NCI-H446 (cell line): ENCODE measurements at places on chromosomes 1 and 21.

GRCh38 chr1:17565461-17566252, 26.2 kb downstream of the ARHGEF10L start:
- DNase-seq, result no peak

- DNase-seq, result no peak
These were observed 48.8 kb upstream of the WASF2 start for GRCh38 chr1:27538793-27539192.

- DNase-seq, result no peak
These were observed 12.3 kb downstream of the RIT1 start for GRCh38 chr1:155898888-155899287.

GRCh38 chr1:23867542-23867894, 572 bp downstream of the FUCA1 start:
- DNase-seq, result no peak

DNA sequence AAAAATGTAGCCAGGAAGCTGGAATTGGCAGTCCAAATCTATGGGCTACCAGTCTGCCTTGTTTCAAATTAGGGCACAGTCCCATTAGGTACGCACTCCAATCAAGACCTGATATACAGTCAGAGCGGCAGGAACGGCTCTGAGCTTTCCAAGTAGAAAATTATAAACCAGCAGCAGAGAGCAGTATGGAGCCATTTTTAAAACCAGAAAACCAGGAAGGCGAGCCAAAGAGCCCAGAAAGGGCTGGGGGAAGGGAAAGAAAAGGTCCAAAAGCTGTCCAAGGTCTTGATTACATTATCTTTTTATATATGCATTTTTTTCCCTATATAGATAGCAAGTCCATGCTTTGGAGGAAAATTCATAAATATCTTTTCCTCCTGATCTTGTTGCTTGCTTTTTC, 719.0 kb downstream of the RWDD3 start:
- peak; percentile 56 for DNase-seq

DNA sequence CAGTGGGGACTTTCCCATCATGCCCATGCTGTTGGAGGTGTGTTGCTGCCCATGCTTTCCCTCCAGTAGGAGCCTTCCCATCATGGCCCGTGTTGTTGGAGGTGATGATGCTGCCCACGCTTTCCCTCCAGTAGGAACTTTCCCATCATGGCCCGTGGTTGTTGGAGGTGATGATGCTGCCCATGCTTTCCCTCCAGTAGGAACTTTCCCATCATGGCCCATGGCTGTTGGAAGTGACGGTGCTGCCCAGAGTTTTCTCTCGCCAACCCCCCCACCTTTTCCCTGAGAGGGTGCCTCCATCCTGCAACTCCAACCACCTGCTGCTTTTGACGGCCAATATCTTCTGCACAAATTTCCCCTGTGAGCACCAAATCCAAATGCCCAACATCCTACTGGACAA, 205.7 kb downstream of the TOMM20 start:
- no peak for DNase-seq

GRCh38 chr1:24505816-24506215, 3.2 kb downstream of the RCAN3 start:
- DNase-seq, result no peak

DNA sequence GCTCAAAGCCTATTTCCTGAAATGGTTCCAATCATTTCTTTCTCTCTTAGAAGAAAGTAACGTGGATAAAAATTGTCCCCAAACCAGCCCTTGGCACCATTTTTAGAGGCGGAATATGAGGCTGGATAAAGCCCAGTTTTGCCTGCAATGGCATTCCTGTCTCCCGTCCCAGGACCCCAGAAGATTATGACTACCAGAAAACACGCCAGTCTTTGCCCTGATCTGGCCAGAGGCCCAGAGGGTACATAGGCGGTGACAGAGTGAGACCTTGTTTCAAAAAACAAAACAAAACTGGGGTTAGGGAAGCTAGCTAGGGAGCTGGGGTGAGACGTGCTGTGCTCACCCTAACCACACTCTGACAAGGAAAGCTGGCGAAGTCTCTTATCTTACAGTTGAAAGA, at the start of gene AADACL4:
Gene AADACL4, plus strand, starts transcription at position 301 of the 400 bp plus-strand sequence. CDS start 462 bp downstream, outside the sequence.
- no peak for DNase-seq

- DNase-seq, result no peak
These were observed 746 bp downstream of the TADA1 start for GRCh38 chr1:166875302-166875733.

DNA sequence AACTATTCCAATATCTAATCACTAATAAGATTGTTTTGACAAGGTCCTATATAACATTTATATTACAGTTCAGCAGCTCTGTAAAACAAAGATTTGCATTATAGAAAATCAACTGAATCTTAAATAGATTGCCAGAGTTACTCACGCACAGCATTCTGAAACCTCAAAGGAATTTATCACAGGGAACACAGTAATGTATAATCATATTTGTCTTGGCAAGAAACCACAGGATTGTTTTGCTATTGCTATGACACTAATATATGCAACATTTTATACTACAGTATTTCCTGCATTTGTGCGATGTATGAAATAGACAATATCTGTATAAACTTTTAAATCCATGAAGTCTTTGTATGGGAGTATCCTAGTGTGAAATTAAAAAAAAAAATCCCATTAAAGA, 101.4 kb downstream of the PLPPR5 start:
- DNase-seq, result no peak

GRCh38 chr1:218502383-218502782, 157.2 kb downstream of the TGFB2 start:
- DNase-seq, result no peak

- no peak for DNase-seq
These were observed 271.3 kb upstream of the RGS18 start for GRCh38 chr1:191886977-191887376.

GRCh38 chr1:18575620-18576019, 55.0 kb upstream of the PAX7 start:
- DNase-seq, result peak; percentile 23

- no peak for DNase-seq
These were observed 35.6 kb upstream of the RRP15 start for GRCh38 chr1:218249338-218250140.

DNA sequence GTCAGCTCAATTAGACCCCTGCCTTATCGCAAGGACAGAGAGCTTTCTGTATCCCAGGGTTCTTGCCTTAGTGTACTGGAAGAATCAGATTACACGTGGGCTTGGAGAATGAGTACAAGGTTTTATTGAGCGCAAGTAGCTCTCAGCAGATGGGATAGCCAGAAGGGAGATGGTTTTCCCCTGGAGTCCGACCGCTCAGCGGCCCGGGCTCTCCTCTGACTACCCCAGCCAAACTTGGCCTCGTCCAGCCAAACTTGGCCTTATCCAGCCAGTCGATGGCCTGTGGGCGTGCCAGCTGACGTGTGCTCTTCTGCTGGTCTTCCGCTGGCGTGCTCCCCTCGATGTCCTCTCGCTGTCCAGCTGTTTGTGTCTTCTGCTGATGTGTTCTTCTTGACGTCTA, 136.9 kb downstream of the SYT14 start:
- DNase-seq, result no peak
